ENCODE measurements at places on chromosomes 7 and 10. TPM values are rescaled to one million over a fixed set of nuclear protein-coding genes. Genes with fewer than 3 reads are reported as not detected.

Gene WDR86
- not detected for polyA plus RNA-seq

Gene STEAP1B
- 12.0 TPM for polyA plus RNA-seq

Gene ASL
- polyA plus RNA-seq: 34.8 TPM

Gene FEZF1
- polyA plus RNA-seq: not detected

Gene GRIFIN
- not detected for polyA plus RNA-seq

Gene GIMAP7
- not detected for polyA plus RNA-seq

Gene ANXA8
- 820 TPM for polyA plus RNA-seq

Gene SFTPA1
- not detected for polyA plus RNA-seq

Gene CCL24
- polyA plus RNA-seq: not detected
